Fibroblast of lung (primary cell): ENCODE measurements at places on chromosomes 2 and 18.
A peak's percentile ranks its signal among the peaks of the same experiment; 100 is the strongest.

GRCh38 chr2:219459460-219460311 lies 25.0 kb downstream of the SPEG start:
- DNase-seq: peak; percentile 62

GRCh38 chr2:149329489-149330126 lies 779 bp upstream of the LYPD6 start:
- DNase-seq: peak; percentile 58

DNA sequence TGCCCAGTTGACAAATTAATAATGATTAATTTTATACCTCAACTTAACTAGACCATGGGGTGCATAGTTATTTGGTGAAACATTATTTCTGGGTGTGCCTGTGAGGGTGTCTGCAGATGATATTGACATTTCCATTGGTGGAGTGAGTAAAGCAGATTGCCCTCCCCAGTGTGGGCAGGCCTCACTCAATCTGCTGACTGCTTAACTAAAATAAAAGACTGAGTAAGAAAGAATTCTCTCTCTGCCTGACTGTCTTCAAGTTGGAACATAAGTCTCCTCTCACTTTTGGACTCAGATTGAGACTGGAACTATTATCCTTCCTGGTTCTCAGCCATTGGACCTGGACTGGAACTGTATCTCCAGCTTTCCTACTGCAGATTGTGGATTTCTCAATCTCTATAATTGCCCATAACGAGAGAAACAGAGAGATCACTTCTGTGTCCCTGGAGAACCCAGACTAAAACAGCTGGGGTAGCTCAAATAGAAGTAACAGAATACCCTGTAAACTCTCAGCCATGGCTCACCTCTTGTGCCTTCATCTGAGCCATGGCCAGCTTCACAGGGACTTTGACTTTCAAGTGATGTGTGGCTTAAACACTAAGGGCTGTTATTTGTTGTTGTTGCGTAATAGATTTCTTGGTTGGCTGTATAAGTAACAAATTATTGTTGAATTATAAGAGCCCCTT lies 575.3 kb upstream of the RAB6C start:
- DNase-seq: no peak

DNA sequence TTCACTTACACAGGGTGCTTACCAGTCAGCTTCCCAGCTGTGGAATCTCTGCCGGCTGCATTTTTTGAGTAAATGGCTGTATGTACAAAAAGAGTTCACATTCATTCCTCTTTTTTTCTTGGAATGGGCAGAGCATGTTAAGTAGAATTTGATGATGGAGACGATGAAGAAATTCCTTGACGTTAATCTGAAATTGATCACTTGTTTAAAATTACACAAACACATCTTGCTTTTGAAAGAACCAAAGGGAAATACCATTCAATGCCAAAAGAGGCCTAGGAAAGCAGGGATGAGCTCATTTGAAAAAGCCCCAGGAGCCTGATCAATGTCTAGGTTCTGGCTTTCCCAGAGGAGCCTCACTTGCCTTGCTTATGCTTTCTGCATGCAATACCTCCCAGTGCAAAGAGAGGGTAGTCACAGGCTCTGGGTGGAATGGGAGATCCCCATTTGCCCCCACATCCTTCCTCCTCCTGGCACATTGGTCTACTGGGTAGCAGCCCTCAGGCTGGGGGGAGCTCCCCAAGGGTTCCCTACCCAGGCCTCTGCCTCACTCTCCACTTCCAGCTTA lies 12.3 kb upstream of the SMAD7 start:
- peak; percentile 48 for DNase-seq

DNA sequence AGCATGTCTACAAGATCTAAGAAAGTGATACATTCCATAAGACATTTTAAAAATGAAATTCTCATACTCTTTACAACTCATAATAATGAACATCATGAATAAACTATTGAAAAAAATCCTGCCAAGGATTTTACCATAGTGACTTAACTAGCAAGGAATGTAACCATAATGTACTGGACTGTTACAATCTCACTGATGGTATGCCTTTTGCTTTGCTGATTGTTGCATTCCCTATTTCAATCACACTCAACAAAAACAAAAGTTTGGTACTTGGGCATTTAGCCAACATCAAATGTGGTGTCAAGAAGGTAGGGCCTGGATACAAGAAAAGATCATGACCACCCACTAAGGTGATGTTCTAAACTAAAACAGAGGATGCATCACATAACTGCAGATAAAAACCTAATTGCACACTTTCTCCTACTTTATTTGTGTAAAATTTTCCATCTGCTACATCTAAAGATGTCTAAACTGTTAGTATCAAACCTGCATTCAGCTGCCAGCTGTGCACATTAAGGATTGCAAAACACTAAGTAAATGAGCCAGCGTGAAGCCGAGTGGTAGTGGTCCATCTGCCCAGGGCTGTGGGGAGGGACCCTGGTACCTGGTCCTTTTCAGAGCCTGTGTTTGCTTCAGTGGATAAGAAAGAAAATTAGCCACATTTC lies 564.4 kb downstream of the ZEB2 start:
- peak; percentile 80 for DNase-seq

DNA sequence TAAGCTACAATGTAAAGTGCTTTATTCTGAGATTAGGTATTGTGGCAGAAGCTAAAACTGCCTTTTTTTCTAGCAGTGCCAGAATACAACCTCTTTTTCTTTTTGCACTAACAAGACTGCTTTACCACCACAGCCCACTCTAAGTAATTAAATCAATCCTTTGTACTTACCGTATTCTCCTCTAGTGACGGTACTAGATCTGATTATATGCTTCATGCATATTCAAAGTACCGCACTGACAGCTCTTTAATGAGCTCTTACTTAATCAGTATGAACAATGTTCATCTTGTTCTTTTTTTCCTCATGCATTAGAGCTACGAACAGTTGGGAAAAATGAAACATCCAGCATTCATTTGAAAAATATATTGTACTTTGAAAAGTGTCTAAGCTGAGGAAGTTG lies 16.1 kb upstream of the OTX1 start:
- no peak for DNase-seq

DNA sequence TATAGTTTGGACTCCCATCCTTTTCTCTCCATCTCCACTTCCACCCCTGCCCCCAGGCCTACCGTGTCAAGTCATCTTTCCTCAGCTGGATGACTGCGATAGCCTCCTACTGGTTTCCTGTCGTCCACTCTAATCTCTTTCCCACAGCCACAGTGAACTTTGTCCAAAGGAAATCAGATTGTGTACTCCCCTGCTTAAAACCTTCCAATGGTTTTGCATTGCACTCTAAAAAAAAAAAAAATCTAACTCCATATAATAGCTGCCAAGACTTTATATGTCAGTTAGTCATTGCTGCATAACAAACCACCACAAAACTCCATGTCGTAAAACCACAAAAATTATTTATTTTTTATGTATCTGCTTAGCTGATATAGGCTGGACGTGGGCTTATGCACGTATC lies 160.2 kb upstream of the CCDC68 start:
- DNase-seq: peak; percentile 71

GRCh38 chr2:157172866-157173578 lies 84.5 kb upstream of the GALNT5 start:
- peak; percentile 76 for DNase-seq

GRCh38 chr2:165874445-165875039 lies 79.0 kb downstream of the TTC21B start:
- peak; percentile 61 for DNase-seq

DNA sequence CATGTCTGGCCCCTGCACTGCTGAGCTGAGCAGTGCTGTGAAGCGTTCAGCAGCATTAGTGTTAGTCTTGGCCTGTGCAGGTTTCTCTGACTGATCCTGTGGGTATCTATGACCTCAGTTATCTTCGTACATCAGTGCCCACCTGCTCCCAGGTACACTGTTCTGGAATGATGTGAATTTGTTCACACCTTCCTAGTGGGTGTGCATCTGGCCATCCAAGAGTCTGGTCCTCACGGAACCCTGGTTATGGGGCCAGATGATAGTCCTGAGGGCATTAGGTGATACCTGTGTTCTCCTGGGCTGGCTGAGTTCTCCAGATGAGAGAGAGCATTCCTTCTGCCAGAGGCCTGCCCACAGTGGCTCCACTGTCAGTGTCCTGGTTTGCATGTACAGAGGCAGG lies 57.2 kb downstream of the INPP4A start:
- no peak for DNase-seq

- DNase-seq: no peak
Observed at GRCh38 chr2:130799295-130799694, 37.4 kb upstream of the ARHGEF4 start.

GRCh38 chr2:206804326-206804725 lies 38.9 kb downstream of the FASTKD2 start:
- peak; percentile 19 for DNase-seq

- DNase-seq: no peak
Observed at GRCh38 chr2:211845338-211846035, 693.1 kb downstream of the ERBB4 start.

- DNase-seq: no peak
Observed at GRCh38 chr18:73980289-73980979, 167.2 kb downstream of the FBXO15 start.

DNA sequence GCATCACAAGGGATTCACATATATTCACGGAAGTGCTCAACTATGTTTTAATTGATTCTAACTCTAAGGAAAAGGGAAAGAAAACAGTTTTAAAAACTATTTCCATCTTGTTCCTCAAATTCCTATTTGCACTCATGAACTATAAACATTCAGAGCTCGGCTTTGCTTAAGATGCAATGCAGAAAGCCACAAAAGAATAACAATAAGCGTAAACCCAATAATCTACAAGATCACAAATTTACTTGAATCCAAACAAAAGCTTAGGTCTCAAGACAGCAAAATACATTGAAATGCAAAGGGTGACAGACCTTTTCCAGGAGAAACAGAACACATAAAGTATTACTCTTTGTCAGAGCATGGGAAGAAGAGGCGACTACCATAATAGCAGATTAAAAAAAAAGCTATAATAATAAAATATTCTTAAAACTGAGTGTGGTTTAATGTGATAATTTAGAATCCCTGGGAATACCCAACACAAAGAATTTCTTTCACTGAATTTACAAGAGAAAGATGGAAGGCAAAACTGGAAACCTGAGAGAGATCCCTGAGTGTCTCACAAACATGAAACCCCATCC lies 1094.9 kb downstream of the LRP1B start:
- no peak for DNase-seq

DNA sequence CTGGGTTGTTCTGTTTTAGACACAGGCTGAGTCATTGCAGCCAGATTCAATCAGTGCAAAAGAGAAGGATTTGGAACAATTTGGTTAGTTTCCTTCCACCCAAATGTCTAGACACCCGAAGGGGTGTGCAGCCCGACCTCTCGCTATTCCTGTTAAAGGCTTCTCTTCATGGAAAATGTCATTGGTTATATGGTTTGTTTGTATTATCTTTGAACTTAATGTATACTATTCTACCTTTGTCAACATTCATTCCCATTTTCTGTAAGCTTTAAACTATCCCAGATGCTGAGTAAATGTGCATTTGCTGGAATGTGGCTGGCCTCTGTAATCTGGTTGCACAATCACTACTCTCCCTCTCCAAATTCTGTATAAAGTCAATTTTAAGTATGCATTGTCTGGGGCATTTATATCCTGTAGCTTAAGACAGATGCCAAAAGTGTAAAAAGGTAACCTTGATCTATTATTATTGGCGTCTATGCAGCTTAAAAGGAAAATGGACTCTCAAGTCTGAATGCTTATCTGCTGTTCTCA lies 80.4 kb upstream of the RND3 start:
- peak; percentile 58 for DNase-seq

DNA sequence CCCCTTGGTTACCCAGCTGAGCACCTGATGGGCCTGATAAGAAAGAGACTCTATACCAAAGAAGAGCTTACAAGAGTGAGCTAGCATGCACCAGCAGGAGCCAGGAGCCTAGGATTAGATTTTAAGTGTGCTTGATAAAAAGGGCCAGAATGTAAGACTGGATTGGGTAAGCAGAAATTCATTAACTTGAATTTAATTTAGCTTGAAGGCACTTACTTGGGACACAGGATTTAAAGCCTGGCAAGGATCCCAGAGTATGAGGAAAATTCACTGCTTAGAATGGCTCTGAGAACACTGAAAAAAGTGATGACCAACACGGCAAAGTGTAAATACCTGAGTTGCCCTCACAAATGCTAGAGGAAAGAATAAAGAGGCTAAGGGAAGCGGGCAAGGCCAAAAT lies 91.3 kb upstream of the RBBP8 start:
- peak; percentile 42 for DNase-seq

DNA sequence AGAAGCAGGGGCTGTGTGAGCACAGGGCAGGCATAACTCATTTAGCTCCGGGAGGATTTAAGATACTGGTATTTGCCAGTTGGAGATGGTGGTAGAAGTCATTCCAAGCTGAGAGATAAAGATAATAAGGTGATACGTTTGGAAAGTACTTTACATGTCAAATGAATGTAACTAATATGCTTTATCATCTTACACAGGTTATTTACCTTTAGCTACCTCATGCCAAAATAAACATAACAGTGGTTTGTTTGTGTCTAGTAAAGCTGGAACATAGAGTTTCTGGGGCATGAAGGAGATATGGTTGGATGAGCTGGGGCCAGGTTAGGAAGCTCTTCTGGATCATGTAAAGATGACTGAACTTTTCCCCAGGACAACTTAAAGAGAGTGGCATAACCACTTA lies 126.9 kb upstream of the PIK3C3 start:
- no peak for DNase-seq
